Dermis blood vessel endothelial cell (primary cell): ENCODE measurements at places on chromosomes 4 and X.

GRCh38 chrX:149363965-149364364 lies 141.1 kb downstream of the IDS start:
- no peak for DNase-seq

DNA sequence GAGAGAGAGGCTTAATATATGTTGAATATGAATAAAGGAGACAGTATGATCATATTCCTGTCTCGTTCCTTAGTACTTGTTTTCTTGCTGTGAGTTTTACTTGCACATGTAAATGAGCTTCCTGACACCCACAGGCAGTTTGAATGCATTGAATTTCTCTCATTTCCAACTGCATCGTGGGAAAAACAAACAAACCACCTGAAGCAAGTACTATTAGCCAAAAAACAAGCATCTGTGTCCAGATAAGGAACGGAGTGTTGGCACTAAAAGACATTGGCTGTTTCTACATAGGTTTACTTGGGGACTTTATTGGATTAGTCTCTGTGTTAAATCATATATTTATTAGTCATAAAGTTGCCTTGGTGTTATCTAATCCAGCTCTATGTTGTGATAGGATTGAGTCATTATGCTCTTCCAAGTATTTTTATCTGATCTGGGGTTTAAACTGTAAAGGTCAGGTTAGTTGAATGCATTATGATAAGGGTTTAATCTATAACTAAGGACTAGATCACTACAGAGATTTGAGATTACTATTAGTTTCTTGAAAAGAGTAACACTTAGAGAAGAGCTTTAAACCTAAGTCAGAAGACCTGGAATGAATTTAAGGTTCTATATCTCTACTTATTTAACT lies 339.0 kb upstream of the SPANXN4 start:
- DNase-seq: no peak

DNA sequence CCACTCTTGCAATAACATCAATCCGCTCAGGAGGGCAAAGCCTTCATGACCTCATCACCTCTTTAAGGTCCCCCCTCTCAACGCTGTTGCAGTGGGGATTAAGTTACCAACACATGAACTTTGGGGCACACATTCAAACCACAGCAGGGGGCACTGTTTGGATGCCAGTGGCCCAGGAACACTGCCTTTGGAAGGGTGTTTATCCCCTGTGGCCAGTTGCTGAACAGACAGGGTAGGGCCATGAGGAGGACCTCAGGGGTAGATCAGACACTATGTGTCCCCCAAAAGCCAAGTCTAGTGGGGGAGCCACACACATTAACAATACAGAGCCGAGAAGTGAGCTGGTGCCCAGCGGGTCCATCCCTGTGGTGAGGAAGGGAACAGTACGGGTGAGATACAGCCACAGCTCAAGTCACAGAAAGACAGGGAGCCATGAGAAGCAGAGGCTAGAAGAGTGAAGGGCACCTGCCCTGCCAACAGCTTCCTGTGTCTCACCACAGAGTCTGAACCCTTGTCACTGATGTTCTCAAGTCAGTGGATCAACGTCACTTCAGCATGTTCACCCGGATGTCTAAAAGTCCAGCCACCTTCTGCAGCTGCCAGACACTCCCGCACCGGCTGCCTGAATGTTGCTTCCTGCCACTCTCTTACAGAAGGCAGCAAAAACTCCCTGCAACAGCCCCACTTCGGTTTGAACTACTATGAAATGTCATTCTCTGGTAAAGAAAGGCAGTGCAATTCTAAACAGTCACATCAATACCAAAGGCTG lies 19.9 kb upstream of the MXD4 start:
- DNase-seq: peak; percentile 47

DNA sequence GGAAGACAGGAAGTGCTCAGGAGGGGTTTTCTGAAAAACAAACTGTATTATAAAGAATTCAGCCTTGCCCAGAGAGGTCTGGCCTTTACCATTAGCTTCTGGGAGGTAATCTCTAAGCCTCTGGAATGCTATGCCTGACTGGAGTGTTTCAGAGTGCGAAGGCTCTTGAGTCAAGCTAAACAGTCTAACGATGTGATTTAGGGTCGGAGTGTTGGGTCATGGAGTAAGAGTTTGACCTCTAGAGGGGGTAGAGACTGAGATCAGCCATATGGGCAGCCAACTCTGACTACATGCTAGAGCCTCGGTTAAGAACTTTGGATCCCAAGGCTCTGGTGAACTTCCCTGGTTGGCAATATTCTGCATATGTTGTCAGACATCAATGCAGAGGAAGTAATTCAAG lies 15.0 kb downstream of the BOD1L1 start:
- no peak for DNase-seq

DNA sequence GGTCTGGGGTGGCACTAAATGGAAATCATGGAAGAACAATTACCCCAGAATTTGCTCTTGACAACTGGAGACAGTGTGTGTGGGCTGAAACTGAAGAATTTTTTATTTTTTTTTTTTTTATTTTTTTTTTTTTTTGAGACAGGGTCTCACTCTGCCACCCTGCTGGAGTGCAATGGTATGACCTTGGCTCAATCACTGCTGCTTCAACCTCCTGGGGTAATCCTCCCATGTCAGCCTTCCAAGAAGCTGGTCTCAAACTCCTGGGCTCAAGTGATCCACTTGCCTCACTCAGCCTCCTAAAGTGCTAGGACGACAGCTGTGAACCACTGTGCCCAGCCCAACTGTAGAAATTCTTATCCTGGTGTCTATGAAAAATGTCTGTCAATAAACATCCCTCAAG lies 127.9 kb upstream of the MAP3K15 start:
- no peak for DNase-seq

DNA sequence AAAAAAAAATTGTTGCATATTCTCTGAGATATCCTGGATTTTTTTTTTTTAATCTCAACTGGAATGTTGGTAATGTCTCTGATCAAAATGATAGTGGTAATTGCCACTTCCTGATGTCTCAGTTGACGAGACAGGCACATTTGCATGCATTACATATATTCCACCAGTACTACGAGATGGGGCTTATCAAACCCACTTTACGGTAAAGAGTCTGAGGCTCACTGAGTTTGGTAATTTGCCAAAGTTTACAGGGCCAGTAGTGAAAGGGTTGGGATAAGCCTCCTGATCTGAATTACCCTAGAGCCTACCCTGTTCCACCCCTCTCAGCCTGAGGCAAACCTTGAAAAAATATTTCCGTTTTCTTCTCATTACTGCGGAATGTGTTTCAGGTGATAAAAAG lies 5.3 kb downstream of the MAGEB2 start:
- no peak for DNase-seq

GRCh38 chr4:186082221-186082620 lies 13.3 kb downstream of the TLR3 start:
- no peak for DNase-seq

GRCh38 chr4:81802285-81802846 lies 330.7 kb upstream of the RASGEF1B start:
- no peak for DNase-seq

DNA sequence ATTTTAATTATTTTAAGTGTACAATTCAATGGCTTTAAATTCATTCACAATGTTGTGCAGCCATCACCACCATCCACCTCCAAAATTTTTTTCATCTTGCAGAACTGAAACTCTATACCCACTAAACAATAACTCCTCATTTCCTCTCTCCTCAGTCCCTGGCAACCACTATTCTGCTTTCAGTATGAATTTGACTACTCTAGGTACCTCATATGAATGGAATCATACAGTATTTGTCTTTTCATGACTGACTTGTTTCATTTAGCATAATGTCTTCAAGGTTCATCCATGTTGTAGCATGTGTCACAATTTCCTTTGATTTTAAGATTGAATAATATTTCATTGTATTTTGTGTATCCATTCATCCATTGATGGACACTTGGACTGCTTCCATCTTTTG lies 46.9 kb downstream of the KIF4A start:
- DNase-seq: no peak

- DNase-seq: no peak
Observed at GRCh38 chr4:76882630-76883029, 15.3 kb downstream of the SOWAHB start.

GRCh38 chr4:7828793-7829301 lies 110.8 kb downstream of the AFAP1 start:
- DNase-seq: peak; percentile 45
